H1 (cell line): ENCODE measurements at places on chromosomes 5 and 9. TPM values are rescaled to one million over a fixed set of nuclear protein-coding genes. Genes with fewer than 3 reads are reported as not detected.

ZDHHC11B gene
- 1.9 and 2.5 TPM in 2 replicates for total RNA-seq

SPATA31A3 gene
- total RNA-seq = not detected in 2 replicates

RELL2 gene
- total RNA-seq = 18.6 and 19.2 TPM in 2 replicates

SPATA31E1 gene
- total RNA-seq = 0.09 TPM in 1 of 2 replicates, not detected in the other

THG1L gene
- 12.4 and 13.0 TPM in 2 replicates for total RNA-seq

ANKDD1B gene
- 0.22 TPM in 1 of 2 replicates, not detected in the other for total RNA-seq

GABRP gene
- 3.7 and 3.9 TPM in 2 replicates for total RNA-seq

PGM5 gene
- not detected in 2 replicates for total RNA-seq

ZNF879 gene
- total RNA-seq = 3.1 and 3.9 TPM in 2 replicates

GABRB2 gene
- 0.88 and 1.9 TPM in 2 replicates for total RNA-seq

ITGA1 gene
- total RNA-seq = 6.6 and 9.0 TPM in 2 replicates

SLIT3 gene
- total RNA-seq = 0.86 and 1.1 TPM in 2 replicates

HSD17B3 gene
- total RNA-seq = not detected in 2 replicates

PIP5KL1 gene
- total RNA-seq = 12.2 and 13.4 TPM in 2 replicates

ANKRD18B gene
- 8.3 and 13.8 TPM in 2 replicates for total RNA-seq

BTNL3 gene
- total RNA-seq = not detected in 2 replicates

RNF183 gene
- not detected in 2 replicates for total RNA-seq

MCTP1 gene
- total RNA-seq = 3.4 TPM in 2 replicates

IFNK gene
- total RNA-seq = not detected in 2 replicates

CDKN2B-AS1 gene
- not detected in 2 replicates for total RNA-seq

HSPA4 gene
- 411 and 445 TPM in 2 replicates for total RNA-seq

TMC1 gene
- total RNA-seq = 0.82 and 0.95 TPM in 2 replicates

ORM1 gene
- not detected in 2 replicates for total RNA-seq

ANXA2R gene
- total RNA-seq = 0.17 and 0.29 TPM in 2 replicates

OTP gene
- not detected in 2 replicates for total RNA-seq

OTULINL gene
- 7.7 and 8.3 TPM in 2 replicates for total RNA-seq

C5orf47 gene
- 0.29 TPM in 1 of 2 replicates, not detected in the other for total RNA-seq

IL31RA gene
- not detected in 2 replicates for total RNA-seq

PTGDS gene
- total RNA-seq = 2.2 and 2.3 TPM in 2 replicates

FYB1 gene
- not detected in 2 replicates for total RNA-seq

ACTBL2 gene
- not detected in 2 replicates for total RNA-seq

FBN2 gene
- total RNA-seq = 15.9 and 16.3 TPM in 2 replicates

ZNF367 gene
- total RNA-seq = 6.7 and 8.2 TPM in 2 replicates

PCA3 gene
- not detected in 2 replicates for total RNA-seq

CREB3 gene
- 24.4 and 26.5 TPM in 2 replicates for total RNA-seq

FLT4 gene
- 7.7 TPM in 2 replicates for total RNA-seq
